ENCODE measurements at places on chromosomes 12 and 14.

- DNase-seq: no peak
Measured at GRCh38 chr12:30725739-30726138, 29.0 kb downstream of the CAPRIN2 start.

DNA sequence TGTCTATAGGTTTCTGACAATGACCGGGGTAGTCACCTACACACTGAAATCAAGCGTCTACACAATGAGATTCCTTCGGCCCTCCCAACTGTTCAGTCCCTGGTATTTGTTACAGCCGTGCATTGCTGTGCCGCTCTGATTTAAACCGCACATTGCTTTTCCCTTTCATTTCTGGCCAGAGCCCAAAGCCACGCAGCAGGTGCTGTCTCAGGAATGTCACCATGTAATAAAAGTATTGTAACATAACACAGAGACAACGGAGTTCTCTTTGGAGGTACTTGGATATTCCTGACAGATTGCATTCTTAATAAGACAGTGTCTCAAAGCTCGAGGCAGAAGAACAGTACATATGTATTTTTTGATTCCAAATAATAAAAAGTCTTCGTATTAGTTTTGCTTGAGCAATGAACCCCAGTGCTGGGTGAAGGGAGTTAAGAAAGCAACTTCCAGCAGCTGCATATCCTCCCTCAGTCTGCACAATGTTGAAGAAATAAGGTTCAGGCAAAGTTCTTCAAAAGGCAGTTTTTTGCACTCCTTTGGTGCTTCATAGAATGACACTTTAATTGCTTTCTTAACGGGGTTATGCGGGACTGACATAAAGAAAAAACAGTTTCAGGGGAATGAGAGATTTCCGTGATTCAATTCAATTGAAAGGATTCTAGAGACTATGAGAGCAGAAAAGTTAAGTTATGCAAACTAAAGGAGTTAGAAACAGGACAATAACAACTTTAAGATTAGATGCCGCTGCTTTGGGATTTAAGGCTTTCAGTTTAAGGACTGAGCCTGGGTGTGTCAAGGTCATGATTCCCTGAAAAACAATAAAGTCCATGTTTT, 288.7 kb upstream of the FLRT2 start:
- DNase-seq: no peak

DNA sequence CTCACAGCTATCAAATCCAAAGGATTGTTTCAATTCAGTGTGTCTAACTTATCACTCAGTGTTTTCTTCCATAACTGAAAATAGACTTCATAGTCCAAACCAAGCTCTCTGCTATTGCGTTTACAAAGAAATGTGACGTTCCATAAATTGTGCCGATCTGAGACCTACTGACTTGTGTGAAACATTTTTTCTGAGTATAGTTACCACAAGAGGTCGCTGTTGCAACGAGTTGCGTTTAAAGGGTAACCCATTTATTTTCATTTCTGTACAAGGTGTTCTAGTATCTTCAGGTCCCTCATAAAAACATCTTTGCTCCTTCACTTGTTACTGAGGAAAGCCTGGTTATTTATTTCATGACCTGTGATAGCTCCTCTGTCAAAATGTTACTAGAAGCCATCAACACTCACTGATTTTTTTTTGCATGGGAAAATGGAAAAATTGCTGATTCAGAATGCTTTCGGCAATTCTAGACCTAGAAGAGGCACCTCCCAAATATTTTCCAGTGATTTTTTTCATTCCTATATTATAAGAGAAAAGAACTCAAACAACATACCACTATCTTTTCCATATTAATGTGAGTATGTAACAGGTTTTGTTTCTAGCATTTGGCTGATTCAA, 60.9 kb upstream of the OR4E1 start:
- peak; percentile 11 for DNase-seq

- DNase-seq: peak; percentile 70
Measured at GRCh38 chr14:95290871-95291431, 28.8 kb downstream of the CLMN start.

DNA sequence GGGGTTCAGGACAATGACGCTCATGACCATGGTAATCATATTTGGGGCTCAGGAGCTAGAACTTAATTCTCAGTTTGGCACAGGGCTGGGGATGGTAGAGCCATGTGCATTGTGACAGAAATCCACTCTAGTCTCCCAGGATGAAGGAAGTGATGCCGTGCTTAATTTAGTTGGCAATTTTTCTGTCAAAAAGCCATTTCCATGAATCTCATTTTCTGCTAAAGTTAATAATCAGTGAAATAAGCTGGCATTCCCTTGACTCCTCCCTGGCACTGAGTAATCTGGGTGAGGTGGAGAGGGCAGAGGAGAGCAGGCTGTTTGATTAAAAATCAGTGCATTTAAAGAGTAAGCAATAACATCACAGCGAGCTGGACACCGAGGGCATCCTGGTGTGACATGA, 45.0 kb upstream of the GPR68 start:
- no peak for DNase-seq

DNA sequence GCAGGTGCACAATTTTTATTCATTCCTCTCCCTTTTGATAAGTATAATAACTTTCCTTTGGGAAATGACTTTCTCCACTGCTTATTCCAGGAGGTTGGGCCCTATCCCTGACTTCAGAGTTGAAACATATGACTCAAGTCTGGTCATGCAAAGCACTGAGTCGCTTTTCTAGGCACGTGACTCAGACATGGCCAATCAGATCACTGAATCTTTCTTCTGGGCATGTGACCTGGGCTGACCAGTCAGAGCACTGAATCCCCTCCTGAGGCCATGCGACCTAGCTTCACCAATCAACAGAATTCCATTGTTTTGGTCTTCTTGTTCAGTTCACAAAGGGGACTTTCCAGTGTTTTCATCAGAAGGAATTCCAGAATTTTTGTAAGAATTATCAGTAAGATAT, 377.1 kb upstream of the KITLG start:
- no peak for DNase-seq

DNA sequence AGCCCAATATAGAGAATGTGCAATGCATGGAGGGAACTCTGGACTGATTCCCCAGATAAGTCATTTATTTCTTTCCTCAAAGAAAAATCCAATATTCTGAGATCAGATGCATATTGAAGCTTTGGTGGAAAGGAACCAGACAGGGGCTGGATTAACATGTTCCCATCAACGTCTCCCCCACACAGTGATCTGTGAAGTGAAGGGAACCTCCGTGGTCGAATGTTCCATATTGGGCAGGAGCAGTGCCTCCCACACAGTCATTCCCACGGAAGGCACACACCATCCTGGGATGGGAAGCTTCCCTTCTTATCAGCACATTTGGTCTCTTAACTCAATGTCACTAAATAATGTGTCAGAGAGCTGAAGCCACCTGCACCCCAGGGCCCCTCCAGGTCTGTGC, 247.1 kb downstream of the BCL11B start:
- DNase-seq: no peak

DNA sequence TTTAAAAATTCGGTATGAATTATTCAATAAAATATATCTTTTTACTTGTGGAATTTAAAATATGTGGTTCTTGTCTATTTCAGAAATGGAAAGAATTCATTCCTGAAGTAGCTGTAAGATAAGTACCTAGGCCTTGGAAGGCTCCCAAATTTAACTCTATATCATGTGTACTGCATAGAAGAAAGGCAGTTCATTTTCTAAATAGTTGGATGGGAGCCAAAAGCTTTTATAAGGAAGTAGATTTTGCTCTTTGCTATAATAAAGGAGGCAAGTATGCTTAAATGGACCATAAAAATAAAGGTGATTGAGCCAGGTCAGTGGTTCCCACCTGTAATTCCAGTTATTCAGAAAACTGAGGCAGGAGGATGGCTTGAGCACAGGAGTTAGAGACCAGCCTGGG, 187.5 kb downstream of the ATXN7L3B start:
- no peak for DNase-seq

DNA sequence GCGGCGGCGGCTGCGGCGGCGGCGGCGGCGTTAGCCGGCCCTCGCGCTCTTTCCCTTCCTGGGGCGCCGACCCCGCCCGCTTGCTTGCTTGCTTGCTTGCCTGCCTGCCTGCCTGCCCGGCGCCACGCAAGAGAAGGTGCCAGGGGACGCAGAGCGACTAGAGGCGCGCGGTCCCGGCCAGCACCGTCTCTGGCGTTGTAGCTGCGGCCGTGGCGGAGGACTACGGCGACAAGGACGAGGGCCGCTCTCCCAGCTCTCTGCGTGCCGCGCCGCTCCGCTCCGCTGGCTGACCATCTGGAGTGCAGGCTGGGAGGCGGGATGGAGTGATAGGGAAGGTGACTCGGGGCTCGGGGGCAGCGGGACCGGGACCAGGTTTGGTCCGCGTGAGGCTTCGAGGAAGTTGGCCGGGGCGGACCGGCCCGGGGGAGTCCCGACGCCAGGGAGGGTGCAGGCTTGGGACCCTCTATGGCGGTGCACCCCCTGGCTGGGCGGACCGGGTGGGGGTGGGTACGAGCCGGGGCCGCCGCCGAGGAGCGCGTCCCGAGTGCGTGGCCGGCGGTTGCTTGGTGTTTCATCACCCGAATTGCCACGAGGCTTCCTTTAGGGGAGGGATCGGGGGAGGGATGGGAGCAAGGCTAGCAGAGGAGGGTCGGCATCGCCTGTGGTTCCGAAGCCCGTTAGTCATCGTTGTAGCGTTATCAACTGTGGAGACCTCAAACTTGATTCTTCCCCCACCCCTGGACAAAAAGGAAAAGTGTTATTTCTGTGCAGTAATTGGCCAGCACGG, 471 bp downstream of the XPOT start:
- DNase-seq: no peak

DNA sequence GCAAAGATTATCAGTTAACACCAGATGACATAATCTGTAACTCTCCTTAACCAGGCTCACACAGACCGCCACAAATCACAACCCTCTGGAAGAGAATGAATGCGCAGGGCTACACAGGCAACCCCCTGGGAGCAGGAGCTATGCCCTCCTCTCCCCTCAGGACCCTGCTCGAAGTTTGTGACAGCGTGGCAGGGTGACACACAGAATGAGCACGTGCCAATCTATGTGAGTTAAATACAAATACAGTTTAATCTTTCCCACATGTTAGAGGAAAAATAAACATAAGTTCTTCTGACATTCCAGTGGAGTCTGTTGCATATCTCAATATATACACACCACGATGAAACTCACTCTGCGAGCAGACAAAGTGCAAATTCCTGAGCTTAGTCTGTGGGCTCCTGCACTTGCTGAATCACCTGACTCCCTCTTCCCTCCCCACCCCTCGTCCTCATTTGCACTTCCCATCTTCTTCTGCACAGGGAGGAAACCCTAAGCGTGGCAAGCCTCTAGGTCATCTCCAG, 37.6 kb downstream of the BCAT1 start:
- DNase-seq: no peak

DNA sequence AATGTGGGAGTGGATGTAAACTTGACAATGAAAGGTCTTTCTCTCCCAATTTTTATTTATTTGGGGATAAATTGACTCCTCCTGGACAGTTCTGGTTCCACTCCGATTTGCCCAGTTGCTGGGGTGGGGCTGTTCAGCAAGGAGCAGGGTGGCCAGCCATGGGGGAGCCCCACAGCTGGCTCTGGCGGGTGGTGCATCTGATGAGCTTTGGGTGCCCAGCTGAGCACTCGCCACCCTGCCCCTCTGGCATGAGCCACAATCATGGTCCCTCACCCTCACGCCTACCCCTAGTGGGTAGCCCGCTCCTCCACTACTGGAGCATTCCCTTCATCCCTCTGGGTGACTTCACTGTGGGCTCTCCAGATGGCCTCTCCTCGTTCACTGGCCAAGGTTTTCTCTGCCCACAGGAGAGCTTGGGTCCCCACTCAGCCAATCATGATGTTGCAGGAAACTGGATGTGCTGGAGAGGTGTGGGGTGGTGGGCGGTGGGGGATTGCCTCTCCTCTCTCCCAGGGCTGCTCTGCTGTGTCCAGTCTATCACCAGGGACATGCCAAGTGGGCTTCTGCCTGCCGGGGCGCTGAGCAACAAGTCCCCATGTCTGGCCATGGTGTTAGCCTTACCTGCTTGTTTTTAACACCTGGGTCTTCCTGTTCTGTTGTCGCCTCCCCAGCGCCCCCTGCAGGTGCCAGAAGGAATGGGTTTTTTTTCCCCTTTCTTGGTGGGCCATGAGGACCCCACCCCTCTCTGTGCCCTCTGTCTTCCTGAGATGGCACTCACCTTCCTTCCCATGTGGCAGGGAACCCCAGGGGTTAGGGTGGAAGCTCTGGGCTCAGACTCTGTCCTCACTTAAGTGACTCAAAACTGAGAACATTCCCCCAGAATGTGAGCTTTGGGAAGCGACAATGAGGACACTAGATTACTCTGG, 3.4 kb downstream of the CYP46A1 start:
- DNase-seq: no peak

GRCh38 chr12:91250273-91250665, 67.7 kb upstream of the DCN start:
- no peak for DNase-seq

- DNase-seq: no peak
Measured at GRCh38 chr12:16636435-16637055, 30.6 kb upstream of the LMO3 start.

DNA sequence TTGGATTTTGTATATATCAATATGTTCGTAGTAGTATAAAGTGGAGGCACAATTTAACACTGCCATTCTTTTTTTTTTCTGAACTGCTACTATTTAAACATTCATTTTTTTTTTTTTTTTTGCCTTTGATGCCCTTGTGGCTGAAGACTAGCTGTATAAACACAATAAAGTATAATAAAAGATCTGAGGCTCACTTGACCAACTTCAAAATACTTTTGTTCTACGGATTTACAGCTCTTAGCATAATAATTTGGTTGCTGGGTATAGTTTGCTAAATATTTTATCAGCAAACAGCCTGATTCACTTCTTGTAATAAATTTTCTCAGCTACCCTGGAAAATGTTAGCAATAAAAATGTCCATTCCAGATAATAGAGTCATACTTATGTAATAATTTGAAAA, 128.3 kb downstream of the KCNC2 start:
- no peak for DNase-seq

GRCh38 chr14:104164512-104164911, 26.1 kb downstream of the KIF26A start:
- no peak for DNase-seq

- DNase-seq: no peak
Measured at GRCh38 chr14:52948039-52948438, 2.8 kb downstream of the FERMT2 start.

GRCh38 chr14:50831726-50832168, 785 bp upstream of the NIN start:
- DNase-seq: no peak

DNA sequence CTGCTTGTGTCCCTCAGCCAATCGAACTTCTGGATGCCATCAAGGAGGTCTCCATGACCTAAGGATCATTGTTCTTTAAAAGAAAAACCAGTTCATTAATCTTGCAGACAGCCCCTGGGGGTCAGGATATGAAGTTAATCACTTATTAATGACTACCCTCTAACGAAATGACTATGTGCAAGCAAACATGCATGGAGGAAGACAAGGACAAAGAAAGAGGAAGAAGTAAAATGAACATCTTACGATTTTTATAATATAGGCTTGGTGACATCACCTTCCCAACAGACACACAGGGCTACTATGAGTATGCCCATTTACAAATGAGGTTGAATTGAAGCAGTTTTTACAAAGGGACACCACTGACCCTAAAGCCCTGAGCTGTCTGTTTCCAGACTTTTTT, 111.1 kb upstream of the AMIGO2 start:
- no peak for DNase-seq

GRCh38 chr14:88522393-88522792, 32.4 kb downstream of the PTPN21 start:
- no peak for DNase-seq

GRCh38 chr14:26382901-26383685, 214.7 kb downstream of the NOVA1 start:
- DNase-seq: no peak

GRCh38 chr12:110564471-110564991, 18.6 kb downstream of the PPTC7 start:
- DNase-seq: no peak

All from NCI-H187 (cell line).